ENCODE measurements at places on chromosomes 4 and X.

DNA sequence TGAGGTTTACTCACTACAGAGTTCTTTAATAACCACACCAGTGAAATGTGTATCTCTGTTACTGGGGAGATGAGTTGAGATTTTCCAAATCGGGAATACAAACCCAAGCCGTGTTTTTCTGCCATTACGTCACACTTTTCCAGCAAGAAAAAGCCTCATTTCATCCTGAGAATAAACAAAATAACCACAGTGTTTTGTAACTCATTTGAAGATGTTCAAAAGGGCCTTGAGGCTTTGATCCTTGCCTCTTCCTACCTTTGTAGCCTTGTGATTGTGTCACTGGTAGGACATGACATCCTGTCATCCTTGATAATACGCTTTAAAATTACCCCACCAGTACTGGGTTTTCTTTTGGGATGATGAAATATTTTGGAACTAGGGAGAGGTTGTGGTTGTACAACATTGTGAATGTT lies 2.9 kb downstream of the USP11 start:
- DNase-seq: no peak

GRCh38 chr4:158155656-158156356 lies 17.0 kb downstream of the GASK1B start:
- DNase-seq: no peak

DNA sequence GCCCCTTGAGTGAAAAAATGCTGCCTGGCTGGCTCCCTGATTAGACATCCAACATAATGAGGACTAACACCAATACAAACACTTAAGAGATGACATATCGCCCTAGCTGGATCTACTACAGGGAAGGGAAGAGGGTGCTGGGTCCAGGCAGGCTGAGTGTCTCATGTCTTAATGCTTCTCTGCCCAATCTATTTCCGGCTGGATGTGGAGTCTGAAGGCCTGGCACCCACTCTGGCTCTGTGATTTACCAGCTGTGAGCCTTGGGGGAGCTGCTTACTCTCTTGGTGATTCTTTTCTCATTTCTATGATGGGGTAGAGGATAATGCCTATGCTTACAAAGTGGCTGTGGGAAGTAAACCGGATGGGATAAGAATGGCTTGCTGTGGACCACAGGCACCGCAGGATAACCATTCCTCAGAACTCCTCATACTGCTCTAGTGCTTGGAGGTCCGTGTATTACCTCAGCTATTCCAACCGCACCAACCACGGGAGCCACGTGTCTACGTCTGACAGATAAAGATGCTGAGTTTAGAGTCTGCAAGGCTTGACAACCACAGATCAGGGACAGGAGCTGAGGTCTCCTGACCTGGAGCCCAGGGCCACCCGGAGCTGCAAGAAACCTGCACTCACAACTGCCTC lies 161.7 kb downstream of the AFAP1 start:
- no peak for DNase-seq

GRCh38 chrX:72021975-72022374 lies 109.7 kb downstream of the RTL5 start:
- DNase-seq: no peak

DNA sequence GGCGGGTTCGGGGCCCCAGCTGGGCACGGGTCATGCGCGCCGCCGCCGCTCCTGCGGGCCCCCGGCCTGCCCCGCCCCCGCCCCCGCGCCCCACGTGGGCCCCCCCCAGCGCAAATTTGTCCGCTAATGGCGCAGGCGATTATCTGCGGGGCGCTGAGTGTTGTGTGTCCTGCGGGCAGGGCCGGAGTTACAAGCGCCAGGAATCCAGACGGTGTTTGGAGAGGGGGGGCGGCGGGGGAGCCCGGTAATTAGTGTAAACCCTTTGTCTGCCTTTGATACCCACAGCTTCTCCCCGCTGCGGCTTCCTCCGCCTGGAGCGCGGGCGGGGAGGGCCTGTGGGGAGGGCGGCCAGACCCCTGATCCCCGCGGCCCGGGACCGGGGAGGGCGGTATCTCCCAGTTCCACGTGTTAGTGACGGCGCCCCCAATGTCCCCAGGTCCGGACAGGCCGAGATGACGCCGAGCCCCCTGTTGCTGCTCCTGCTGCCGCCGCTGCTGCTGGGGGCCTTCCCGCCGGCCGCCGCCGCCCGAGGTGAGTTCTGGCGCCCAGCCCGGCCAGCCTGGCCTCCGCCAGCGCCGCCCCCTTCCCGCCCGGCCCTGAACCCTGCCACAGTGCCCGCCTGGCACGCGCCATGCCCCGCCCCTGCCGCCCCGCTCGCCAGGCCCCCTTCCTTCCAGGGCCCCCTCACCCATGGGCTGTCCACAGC lies 761 bp downstream of the FGFRL1 start:
- no peak for DNase-seq

DNA sequence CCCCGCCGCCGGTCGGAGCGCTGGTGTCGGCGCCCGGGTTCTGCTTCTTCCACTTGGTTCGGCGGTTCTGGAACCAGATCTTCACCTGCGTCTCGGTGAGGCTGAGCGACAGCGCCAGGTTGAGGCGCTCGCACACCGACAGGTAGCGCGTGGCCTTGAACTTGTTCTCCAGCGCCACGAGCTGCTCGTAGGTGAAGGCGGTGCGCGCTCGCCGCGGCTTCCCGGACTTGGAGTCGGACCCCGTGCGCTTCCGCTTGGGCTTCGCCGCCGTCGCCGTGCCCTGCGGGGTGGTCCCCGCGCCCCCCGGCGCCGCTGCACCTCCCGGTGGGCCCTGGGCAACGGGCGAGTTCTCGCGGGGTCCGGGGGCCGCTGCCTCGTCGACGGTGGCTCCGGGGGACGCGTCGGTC lies 3.1 kb downstream of the NKX1-1 start:
- DNase-seq: no peak
